M059J (cell line): ENCODE measurements at places on chromosomes 13 and 19.
A peak's percentile ranks its signal among the peaks of the same experiment; 100 is the strongest.

DNA sequence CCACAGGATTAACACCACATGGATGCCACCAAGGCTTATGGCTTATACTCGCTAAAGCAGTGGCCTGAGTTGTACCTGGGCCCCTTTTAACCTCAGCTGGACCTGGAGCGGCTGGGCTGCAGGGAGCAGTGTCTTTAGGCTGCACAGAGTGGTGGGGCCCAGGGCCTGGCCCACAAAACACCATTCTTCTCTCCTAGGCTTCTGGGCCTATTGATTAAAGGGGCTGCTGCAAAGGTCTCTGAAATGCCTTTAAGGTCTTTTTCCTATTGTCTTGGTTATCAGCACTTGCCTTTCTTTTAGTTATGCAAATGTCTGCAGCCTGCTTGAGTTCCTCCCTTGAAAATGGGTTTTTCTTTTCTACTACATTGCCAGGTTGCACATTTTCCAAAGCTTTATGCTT lies 973.9 kb upstream of the PRR20A start:
- DNase-seq: no peak

- peak; percentile 53 for DNase-seq
Measured at GRCh38 chr13:25037057-25037813, 58.7 kb upstream of the PABPC3 start.

DNA sequence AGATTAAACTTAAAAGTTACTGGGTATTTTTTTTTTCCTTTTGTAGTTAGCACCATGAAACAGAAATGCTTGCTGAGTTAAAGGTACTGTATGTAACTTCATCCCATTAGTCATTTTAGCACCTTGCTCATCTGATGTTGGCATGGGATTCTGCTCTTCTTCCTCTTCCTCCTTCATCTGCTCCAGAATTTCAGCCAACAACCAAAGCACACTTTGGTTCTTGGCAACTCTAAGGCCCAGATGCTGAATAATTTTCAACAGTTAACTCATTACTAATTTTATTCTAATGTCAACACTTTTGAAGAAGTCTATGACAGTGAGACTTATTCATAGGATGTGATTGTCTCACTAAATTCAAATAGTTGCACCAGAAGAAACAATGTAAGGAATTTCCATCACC lies 359.2 kb downstream of the KCTD12 start:
- DNase-seq: no peak

DNA sequence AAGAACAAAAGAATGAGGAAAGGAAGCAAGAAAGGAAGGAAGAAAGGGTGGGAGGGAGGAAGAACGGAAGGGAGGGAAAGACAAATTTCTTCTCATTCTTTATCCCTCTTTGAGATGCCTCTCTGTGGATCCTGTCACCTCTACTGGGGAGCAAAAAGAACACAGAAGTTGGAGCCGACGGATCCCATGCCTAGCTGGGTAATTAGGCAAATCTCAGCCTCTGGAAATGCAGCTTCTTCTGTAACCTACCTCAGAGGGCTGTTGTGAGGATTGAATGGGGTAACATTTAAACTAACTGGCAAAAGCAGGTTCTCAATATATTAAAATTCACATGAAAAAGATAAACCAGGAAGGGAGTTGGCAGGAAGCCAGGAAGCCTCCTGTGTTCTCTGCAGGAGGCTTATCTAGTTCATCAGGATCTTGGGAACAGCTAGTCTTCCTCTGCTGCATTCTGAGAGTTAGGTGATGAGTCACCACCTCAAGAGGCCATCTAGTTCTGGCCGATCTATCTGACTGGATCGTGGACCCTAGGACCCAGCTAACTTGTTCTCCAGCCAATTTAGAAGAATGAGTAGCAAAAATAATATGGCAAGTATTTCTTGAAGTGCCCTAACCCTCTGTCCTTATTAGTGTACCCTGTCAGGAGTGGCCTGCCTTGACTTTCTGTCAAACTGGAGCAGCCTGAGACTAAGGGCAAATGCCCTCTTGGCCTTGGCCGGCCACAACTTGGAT lies 15.2 kb upstream of the CPB2 start:
- DNase-seq: peak; percentile 79

- no peak for DNase-seq
Measured at GRCh38 chr19:55688422-55689218, 13.6 kb downstream of the EPN1 start.

- no peak for DNase-seq
Measured at GRCh38 chr19:3807131-3807480, 20.9 kb upstream of the MATK start.

GRCh38 chr19:54309811-54310210 lies 3.2 kb downstream of the LILRA5 start:
- DNase-seq: no peak
